Globus pallidus (tissue), 1 donor: ENCODE measurements at places on chromosomes 6 and 20.

DNA sequence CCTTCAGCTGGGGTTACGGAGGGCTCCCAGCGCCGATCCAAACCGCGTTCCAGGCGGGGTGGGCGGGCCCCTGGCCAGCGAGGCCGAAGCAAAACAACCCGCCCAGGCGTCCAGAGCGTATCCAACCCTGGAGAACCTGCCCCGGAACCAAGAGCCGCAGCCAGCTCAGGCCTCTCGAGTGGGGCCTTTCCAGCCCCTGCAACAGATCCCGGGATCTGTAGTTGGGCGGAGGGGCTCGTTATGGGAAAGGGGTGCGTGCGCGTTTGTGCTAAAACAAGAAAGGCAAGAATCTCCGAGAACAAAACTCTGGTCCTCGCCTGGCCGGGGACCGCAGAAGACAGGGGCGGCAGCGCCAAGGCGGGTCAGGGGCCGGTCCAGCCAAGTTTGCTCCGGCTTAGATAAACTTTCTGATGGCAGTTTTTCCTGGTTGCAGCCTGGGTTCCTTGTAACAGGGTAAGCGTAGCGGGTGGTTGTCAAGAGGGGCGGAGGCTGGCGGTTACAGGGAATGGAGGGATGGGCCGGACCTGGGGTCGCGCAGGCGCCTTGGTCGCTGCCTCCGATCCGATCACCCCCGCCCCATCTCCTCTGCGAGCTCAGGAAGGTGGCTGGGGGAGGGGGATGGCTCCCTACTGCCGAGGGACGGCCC, 448 bp upstream of the RIN2 start:
- DNase-seq = peak; percentile 84

- no peak for DNase-seq
These were observed 96.1 kb downstream of the FOXO3 start for GRCh38 chr6:108656836-108657235.

GRCh38 chr6:16854986-16855385, 93.7 kb upstream of the ATXN1 start:
- DNase-seq = no peak

GRCh38 chr20:9615766-9616454, 101.5 kb downstream of the LAMP5 start:
- DNase-seq = no peak

- DNase-seq = no peak
These were observed 147.4 kb upstream of the HTR1E start for GRCh38 chr6:86789779-86790411.

DNA sequence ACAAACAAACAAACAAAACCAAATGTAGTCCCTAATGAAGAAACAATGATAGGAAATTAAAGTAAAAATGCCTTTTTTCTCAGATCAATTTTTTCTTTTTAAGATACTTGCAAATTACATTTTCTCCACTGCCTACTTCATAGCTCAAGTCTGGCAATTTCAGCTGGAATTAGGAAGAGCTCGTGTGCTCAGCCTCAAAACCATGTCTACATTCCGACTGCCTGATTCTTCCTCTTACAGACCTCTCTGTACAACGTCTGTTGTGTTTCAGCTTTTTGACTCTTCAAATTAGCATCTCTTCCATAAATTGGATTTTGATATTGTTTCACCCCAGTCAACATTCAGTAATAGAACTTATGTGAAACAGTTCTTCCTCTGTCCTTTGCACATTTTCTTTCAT, 9.3 kb upstream of the EDN1 start:
- no peak for DNase-seq

DNA sequence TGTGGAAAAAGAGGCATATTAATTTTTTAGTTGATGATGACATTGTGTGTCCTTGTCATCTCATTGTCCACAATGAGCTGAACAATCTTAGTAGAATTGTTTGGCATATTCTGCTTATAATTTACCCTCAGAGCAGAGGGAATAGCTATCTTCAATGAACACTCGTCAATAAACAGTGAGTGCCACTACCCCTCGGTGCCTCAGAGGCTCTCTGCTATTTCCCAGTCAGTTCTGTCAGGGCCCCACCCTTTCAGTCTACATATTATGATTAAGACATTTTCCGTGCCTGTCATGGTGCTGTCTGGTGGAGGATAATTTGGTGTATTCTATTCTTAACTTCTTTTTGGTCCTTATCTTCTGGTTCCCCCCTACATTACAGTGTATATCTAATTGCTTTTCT, 31.2 kb downstream of the NUS1 start:
- DNase-seq = no peak

GRCh38 chr6:11415557-11415956, 122.0 kb upstream of the TMEM170B start:
- no peak for DNase-seq

DNA sequence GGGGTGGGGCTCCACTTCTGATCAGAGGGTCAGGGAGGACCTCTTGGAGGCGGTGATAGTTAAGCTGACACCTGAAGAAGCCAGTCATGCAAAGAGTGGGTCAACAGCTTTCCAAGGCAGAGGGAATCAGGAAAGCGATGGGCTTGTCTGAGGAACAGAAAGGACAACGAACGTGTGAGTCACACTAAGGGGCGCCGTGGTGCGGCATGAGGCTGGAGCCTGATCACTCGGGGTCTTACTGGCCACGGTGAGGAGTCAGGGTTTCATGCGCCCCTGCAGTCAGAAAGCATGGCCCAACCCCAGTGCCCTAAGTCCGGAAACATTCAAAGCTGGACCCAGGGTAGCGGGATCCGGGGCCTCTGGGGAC, 50.6 kb upstream of the SLC32A1 start:
- DNase-seq = no peak

DNA sequence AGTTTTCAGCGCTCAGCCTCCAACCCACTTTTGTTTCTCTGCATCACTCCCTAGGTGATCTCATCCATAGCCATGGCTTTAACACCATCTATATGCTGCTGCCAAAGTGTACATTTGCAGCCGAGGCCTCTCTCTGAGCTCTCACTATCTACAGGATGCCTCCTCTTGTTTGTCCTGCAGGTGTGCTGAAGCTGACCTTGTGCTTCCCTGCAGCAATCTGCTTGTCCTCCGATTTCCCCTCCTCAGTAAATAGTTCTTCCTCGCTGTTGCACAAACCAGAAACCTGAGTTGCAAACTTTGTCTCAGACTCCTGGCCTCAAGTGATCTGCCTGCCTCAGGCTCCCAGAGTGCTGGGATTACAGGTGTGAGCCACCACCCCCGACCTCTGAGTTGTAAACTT, 3.7 kb upstream of the TXNDC5 start:
- no peak for DNase-seq

GRCh38 chr6:144594585-144594984, 309.4 kb downstream of the UTRN start:
- no peak for DNase-seq

DNA sequence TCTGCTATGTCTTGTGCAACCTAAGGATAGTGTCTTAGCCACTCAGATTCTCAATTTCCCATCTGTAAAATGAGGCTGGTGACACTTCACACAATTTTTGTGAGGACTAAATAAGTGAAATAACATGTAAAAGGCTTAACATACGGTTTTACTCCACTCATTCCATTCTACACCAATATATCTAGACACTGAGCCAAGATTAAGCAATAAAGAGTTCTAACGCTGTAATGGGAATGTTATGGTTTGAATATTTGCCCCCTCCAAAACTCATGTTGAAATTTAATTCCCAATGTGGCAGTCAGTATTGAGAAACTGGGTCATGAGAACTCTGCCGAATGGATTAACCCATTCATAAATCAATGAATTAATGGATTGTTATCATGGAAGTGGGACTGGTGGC, 301.0 kb downstream of the HACE1 start:
- DNase-seq = no peak

DNA sequence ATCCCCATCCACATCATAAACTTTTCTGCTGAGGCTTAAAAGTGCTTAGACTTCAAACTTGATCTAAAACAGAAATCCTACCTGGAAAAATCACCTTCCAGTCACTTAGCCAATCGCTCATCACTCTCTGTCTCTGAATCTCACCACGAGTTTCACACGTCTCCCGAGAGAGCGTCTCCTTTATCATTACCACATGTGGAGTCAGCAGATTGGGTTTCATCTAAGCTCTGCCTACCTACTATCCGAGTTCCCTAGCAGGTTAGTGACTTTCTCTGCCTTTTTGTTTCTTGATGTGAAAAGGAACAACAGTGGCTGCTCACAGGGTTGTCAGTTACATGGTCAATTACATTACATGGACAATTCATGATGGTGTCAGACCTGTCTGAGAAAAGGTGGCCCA, 286.2 kb downstream of the ESR1 start:
- no peak for DNase-seq

DNA sequence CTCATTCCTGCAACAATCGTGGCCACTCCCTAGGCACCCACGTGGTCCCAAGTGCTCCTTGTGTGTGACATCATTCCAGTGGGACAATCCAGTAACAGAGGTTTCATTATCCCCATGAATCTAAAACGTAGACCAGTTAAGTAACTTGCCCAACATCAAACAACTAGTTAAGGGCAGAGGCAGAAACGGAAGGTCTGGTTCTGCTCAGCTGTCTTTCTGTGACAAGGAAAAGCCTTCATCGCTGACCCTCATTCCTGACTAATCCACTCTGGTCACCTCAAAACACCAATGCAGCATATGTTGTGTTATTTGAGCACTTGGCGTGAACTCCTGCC, 261.4 kb upstream of the JARID2 start:
- peak; percentile 46 for DNase-seq

DNA sequence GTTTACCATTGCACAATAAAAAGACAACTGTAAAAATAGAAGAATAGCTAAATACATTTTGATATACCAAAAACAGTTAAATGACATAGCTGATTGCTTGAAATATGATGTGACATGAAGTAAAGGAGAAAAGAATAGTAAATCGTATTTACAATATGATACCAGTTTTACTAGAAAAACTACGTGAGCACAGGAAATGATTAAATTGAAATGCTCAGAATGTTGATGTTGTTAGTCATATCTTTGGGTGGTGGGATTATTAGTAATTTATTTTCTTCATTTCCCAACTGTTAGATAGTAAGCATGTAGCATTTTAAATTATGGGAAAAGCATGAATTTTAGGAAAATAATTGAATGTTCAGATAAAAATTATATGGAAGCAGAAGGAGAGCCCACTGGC, 268.3 kb upstream of the TAB2 start:
- no peak for DNase-seq

DNA sequence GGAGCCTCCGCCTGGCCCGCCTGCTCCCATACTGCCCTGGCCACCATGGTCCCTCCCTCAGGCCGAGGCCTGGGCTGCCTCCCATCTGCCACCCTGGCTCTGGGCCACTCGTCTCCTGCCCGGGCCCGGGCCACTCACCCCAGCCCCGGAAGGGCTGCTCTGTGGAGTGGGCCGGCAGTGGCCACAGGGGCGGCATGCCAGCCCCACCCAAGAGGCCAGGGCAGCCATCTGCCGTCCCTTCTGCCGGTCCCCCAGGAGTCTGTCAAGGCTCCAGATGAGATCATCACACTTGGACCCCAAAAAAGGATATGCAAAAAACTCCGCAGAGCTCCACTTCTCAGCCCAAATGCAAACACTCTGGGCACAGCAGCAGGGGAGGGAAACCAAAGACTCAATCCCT, 23.8 kb upstream of the TLDC2 start:
- peak; percentile 83 for DNase-seq

DNA sequence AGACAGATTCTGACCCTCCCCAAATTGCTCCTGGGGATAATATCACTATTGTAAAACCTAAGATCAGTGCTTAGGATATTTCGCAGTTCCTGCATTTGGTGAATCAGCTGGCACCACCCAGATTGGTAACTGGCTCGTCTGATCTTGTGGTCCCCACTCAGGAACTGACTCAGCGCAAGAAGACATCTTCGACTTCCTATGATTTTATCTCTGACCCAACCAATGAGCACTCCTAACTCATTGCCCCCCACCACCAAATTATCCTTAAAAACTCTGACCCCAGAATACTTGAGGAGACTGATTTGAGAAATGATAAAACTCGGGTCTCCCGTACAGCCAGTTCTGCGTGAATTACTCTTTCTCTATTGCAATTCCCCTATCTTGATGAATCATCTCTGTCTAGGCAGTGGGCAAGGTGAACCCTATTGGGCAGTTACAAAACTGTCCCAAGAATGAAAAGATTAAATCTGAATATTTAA, 55.7 kb upstream of the PRND start:
- DNase-seq = no peak

GRCh38 chr6:75307364-75308004, 22.9 kb upstream of the TMEM30A start:
- DNase-seq = no peak

GRCh38 chr6:62971976-62972658, 239.2 kb upstream of the FKBP1C start:
- DNase-seq = no peak

- DNase-seq = no peak
These were observed 7.0 kb upstream of the TUBB2A start for GRCh38 chr6:3164388-3164787.

DNA sequence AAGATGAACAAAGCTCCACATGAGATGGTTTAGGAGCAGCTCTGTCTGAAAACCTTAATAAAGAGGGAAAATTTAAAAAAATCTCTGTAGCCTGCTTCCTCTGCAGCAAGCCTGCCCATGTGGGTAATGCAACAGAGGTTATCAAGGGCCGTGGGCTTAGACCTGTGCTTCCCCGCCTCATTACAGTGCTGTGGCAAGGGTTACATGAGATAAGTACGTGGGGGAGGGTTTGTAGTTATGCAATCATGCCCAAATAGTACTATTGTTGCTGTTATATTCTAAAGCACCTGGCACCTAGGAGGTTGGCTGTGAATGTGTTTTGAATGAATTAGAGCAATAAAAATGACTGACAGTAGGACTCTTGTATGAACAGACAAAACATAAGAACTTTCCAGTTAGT, 68.3 kb downstream of the PKHD1 start:
- no peak for DNase-seq

DNA sequence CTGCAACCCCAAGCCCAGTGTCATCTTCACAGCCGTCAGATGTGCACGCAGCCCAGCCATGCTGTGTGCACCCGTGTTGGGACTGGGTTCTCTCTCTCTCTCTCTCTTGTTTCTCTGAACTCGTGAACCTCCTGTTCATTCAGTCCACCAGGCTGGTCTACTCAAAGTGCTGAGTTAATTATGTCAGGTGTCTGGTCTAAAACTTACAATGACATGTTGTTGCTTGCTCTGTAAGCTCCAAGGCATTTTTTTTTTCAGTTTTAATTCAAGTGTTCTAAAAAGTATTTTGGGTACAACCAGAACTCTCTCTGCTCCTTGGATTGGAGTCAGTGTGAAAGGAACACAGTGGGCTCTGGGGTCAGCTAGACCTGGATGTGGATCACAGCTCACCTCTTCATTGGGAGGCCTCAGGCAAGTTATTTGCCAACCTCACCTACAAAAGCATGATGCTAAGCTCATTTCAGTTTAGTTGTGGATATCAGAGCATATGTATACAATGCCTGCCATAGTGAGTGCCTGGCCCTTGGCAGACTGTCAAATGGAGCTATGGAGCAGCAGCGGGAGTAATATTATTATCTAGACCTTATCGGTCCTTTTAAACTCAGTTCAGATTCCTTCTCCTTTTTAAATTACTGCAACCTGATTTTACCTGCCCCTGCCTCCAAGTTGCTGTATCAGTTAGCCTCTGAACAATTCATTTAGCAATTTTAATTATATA, 59.5 kb downstream of the PLEKHG1 start:
- DNase-seq = no peak
